ENCODE measurements at places on chromosomes 2 and 18. TPM values are rescaled to one million over a fixed set of nuclear protein-coding genes. Genes with fewer than 3 reads are reported as not detected.

Gene CFC1B
- not detected for total RNA-seq

GRCh38 chr2:111632661-111633060 lies 251.3 kb downstream of the ANAPC1 start:
- no peak for DNase-seq

DNA sequence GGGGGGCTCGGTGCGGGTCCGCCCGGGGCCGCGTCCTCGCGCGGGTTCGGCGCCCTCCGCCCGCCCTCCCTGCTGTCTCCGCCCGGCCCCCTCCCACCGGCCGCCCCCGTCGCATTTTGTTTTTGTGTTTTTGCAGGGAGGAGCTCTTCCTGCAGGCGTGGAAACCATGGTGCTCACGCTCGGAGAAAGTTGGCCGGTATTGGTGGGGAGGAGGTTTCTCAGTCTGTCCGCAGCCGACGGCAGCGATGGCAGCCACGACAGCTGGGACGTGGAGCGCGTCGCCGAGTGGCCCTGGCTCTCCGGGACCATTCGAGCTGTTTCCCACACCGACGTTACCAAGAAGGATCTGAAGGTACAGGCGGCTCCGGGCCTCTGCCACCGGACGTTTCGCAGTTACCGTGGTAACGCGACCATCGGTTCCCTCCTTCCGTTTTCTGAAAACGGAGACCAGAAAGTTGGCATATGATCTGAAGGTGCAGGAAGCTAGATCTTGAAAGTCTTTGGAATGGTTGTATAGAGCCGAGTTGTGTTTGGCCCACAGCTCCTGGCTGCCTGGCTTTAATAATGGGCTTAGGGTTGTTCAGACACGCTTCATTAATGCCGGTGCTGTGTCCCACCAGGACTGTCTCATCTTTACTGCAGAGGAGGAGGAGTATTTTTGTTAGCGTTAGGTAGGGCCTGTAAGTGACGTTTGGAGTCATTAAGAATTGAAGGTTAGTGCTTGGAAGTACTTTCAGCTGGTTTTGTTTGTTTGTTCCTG lies 891 bp downstream of the KDM3A start:
- peak; percentile 38 for DNase-seq

GRCh38 chr2:239824046-239824694 lies 201.0 kb downstream of the NDUFA10 start:
- DNase-seq = peak; percentile 59

DNA sequence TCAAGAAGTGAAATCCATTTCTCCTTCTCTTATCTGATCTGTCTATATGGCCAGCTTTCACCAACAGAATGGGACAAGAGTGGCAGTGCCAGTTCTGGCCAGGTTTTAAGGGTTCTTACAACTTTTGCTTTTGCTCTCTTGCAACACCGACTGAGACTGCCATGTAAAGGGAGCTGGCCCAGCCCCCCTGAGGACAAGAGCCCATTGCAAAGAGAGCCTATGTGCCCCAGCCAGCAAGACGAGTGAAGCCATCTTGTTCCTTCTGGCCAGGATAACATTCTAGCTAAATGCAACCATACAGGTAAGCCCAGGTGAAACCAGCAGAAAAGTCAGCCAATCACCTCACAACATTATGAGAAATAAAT lies 101.0 kb upstream of the RND3 start:
- DNase-seq = no peak

- DNase-seq = no peak
Measured at GRCh38 chr2:228747483-228747882, 523.6 kb downstream of the PID1 start.

DNA sequence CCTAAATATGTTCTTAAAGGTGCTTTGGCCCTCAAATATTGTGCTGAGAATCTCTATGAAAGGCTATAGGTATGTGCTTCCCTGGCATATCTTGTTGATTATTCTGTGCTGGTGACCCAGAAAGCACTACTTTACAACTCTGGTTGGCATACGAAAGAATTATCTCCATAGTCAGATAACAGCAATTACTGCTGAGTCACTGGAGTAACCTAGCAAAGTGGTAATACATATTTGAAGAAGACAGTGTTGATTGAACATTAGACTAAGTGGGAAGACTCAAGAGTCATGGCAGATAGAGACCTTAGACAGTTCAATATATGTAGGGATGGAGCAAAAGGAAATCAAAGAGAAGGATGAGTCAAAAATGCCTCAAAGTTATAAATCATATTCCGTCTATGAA lies 1978.5 kb upstream of the LRRTM1 start:
- DNase-seq = no peak

GRCh38 chr2:9984217-9984739 lies 32.8 kb downstream of the GRHL1 start:
- DNase-seq = no peak

- peak; percentile 3 for DNase-seq
Measured at GRCh38 chr2:132009874-132010521, 151.8 kb downstream of the ANKRD30BL start.

DNA sequence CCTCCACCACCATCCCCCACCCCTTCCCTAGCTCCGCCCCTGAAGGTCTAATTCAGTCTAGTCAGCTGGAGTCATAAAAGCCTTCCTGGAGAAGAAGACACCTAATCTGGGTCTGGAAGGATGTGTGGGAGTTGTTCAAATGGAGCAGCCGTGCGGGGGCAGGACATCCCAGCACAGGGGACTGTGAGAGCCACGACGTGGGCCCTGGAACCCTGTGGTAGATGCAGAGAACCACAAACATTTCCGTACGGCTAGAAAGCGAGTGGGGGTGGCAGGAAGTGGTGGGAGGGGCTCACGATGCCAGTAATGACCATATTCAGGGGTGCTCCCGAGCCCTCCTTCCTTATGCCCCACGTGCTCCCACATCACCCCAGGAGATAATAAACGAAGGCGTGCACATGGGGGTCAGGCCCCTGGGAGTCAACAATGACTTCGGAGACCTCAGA lies 20.9 kb upstream of the COL6A3 start:
- no peak for DNase-seq

Gene EVA1A
- total RNA-seq = not detected

DNA sequence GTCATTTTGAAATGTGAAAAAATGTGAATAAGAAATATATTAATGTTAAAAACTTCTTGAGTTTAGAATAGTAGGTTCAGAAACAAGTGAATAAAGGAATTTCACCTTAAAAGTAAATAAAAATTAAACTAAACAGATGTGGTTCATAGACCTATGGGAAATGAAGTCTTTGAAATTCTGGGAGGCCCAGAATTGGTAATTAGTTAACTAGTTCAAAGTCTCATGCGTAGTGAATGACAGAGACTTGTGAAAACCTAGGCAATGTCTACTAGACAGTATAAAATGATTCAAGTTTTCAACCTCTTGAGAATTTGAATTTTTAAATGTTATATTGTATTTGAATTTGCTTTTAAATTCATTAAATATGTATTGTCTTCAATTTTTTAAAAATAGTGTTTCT lies 32.6 kb upstream of the AAK1 start:
- DNase-seq = no peak

Gene SLC19A3
- 63.8 TPM for total RNA-seq

Data from Calu3 (cell line).